ENCODE measurements at places on chromosomes 3 and 15. TPM values are rescaled to one million over a fixed set of nuclear protein-coding genes. Genes with fewer than 3 reads are reported as not detected.

TMEM115 gene
- polyA plus RNA-seq, result 25.0 TPM

MKRN3 gene
- polyA plus RNA-seq, result 0.42 TPM

CFAP161 gene
- 0.08 TPM for polyA plus RNA-seq

KIF9 gene
- polyA plus RNA-seq, result 17.0 TPM

TIGIT gene
- 0.05 TPM for polyA plus RNA-seq

KCNMB3 gene
- 4.3 TPM for polyA plus RNA-seq

ZNF106 gene
- polyA plus RNA-seq, result 4.3 TPM

ASB7 gene
- polyA plus RNA-seq, result 1.9 TPM

CISH gene
- polyA plus RNA-seq, result 11.3 TPM

GOLGA6L4 gene
- 7.7 TPM for polyA plus RNA-seq

ANKRD63 gene
- polyA plus RNA-seq, result not detected

BCL2A1 gene
- polyA plus RNA-seq, result 0.77 TPM

SLC49A4 gene
- 9.3 TPM for polyA plus RNA-seq

C3orf70 gene
- polyA plus RNA-seq, result 0.45 TPM

NR2E3 gene
- polyA plus RNA-seq, result 0.59 TPM

ZNF662 gene
- polyA plus RNA-seq, result 10.3 TPM

GALNT15 gene
- 2.8 TPM for polyA plus RNA-seq

UROC1 gene
- 0.09 TPM for polyA plus RNA-seq

ST3GAL6 gene
- polyA plus RNA-seq, result 5.7 TPM

Measured in pancreas (tissue), 10 donors.